ENCODE measurements at places on chromosomes 16 and 17. TPM values are rescaled to one million over a fixed set of nuclear protein-coding genes. Genes with fewer than 3 reads are reported as not detected.

HOXB5 gene
- total RNA-seq = 1.5 TPM

HSF4 gene
- total RNA-seq = 18.1 TPM

CRISPLD2 gene
- 3.2 TPM for total RNA-seq

CACNG5 gene
- not detected for total RNA-seq

COL1A1 gene
- 11.3 TPM for total RNA-seq

NMT1 gene
- total RNA-seq = 172 TPM

WNT9B gene
- total RNA-seq = not detected

ATP2A3 gene
- 5.3 TPM for total RNA-seq

MFAP4 gene
- total RNA-seq = not detected

NUPR1 gene
- total RNA-seq = 14.3 TPM

KRT39 gene
- total RNA-seq = not detected

VAMP2 gene
- total RNA-seq = 20.8 TPM

TM4SF5 gene
- 1.0 TPM for total RNA-seq

SLC22A31 gene
- total RNA-seq = 1.3 TPM

HBA1 gene
- 1.9 TPM for total RNA-seq

DPEP1 gene
- 1.1 TPM for total RNA-seq

CSH2 gene
- not detected for total RNA-seq

C16orf95 gene
- total RNA-seq = 6.8 TPM

PSME3 gene
- 236 TPM for total RNA-seq

KRT33A gene
- not detected for total RNA-seq

ABCC11 gene
- 0.16 TPM for total RNA-seq

FHOD1 gene
- total RNA-seq = 49.0 TPM

NPIPA3 gene
- total RNA-seq = 1.5 TPM

GOT2 gene
- 178 TPM for total RNA-seq

PLK1 gene
- total RNA-seq = 186 TPM

ADAP2 gene
- total RNA-seq = 2.5 TPM

ATAD5 gene
- 3.8 TPM for total RNA-seq

CCL18 gene
- total RNA-seq = not detected

MTHFSD gene
- total RNA-seq = 10.5 TPM

CCR7 gene
- 1.0 TPM for total RNA-seq

KRT13 gene
- 0.40 TPM for total RNA-seq

GSPT1 gene
- total RNA-seq = 182 TPM

GP1BA gene
- not detected for total RNA-seq

Data from A549 treated with CORT108297 at 1 μM for 4 hours (cell line).